Inflammatory macrophage (primary cell): ENCODE measurements at places on chromosomes 16 and 17.
A peak's percentile ranks its signal among the peaks of the same experiment; 100 is the strongest.

DNA sequence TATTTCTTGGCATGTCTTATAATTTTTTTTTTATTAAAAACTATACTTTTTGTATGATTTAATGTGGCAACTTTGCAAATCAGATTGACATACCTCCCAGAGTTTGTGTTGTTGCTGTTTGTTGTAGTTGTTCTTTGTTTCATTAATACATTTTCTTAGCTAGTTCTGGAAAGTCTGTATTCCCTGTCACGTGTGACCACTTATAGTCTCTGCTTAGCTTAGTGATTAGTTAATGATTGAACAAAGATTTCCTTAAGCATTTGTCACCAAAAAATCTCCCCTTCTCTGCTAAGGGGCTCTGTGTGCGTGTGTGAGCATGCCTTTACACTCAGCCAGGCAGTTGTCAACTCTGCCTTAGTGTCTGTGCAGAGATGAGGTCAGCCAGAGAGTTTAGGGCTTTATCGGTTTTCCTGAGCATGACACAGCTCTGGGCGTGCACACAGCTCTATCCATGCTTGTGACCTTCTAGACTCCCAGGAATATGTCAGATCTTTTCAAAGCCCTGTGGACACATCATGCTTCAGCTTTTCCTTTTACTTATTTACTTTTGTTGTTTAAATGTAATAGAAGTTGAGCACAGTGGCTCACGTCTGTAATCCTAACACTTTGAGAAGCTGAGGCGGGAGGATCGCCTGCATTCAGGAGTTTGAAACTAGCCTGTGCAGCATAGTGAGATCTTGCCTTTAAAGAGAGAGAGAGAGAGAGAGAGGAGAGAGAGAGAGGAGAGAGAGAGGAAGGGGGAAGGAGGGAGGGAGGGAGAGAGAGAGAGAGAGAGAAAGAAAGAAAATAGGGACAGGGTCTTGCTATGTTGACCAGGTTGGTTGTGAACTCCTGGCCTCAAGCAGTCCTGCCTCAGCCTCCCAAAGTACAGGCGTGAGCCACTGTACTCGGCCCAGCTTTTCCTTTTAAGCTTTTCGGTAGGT lies 21.9 kb downstream of the DNAI2 start:
- no peak for DNase-seq

DNA sequence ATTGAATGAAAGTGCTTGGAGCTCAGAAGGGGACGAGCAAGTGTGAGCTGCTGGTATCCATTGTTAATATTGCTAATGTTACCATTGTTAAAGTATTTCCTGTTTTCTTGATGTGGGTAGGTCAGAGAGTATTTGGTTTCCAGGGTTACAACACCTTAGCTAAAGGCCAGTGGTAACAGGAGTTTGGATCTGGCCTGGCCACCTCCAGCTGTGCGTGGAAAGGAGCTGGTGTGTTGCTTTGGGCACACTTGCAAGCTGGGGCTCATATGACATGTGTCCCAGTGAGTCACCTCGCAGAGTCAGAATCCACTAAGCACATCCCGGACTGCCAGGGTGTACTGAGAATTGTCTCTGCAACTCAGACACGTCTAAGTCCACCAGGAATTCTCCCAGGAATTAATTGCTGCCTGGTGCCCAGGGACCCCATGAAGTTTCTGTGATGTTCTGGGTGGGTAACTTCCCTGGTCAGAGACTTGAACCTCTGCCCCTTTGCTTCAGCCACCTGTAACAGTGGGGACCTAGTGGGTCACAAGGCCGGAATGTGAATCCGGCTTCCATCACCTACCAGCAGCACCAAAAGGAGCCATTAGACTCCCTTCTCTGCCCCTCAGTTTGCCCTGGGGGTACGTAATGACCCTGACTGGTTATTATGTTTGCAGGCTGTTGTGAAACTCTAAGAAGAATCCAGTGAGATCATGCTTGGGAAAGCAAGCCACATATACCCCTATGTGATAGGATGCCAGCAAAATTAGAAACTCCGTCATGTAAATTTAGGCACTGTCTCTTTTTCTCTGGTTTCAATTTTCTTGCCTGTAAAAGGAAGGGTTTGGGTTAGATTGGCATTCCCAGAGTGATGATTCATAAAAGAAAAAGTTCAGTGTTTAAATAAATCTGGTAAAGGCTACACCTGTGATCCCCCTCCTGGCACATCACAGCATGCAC lies 12.8 kb downstream of the SLC6A2 start:
- DNase-seq: no peak

GRCh38 chr17:14072881-14073280 lies 3.6 kb downstream of the COX10 start:
- DNase-seq: peak; percentile 74

GRCh38 chr17:8821446-8822105 lies 22.4 kb upstream of the MFSD6L start:
- DNase-seq: no peak

DNA sequence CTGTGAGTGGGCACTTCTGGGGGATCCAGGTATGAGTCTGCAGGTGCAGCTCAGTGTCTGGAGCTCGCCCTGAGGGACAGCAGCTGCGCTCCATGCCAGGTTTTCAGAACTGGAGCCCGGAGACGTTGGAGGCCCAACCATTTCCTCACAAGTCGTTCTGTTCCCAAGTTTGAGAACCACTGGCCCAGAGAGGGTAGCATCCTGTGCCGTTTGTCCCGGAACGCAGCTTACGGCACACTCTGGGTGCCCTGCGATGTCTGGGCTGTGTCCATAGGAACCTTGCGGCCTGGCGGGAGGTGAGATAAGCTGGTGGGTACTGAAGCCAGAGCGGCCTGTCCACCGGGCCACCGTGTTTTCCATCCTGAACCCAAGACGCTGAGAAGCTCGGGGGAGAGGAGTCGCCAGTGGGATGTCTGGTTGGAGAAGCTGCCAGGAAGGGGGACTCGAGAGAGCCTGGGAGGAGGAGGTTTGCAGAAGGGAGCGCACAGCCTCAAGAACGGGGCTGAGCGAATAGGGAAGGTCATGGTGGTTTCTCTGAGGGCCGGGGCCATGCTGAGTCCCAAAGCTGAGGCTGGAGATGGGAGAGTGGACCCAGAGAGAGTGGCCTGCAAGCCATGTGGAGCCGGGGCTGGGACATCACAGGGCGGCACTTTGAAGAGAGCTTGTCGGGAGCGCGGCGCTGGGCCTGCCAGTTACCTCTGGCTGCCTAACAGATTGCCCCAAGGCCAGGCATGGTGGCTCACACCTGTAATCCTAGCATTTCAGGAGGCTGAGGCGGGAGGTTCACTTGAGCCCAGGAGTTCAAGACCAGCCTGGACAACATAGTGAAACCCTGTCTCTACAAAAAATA lies 211.0 kb upstream of the GSE1 start:
- no peak for DNase-seq
